ENCODE measurements at places on chromosomes 5 and 9. TPM values are rescaled to one million over a fixed set of nuclear protein-coding genes. Genes with fewer than 3 reads are reported as not detected.

STK10 gene
- 86.0 TPM for total RNA-seq

NR2F1 gene
- total RNA-seq: 189 TPM

FRMPD1 gene
- not detected for total RNA-seq

ARL10 gene
- total RNA-seq: 25.9 TPM

RNF20 gene
- 54.7 TPM for total RNA-seq

SARDH gene
- 0.21 TPM for total RNA-seq

SMARCA2 gene
- 115 TPM for total RNA-seq

WNT8A gene
- total RNA-seq: not detected

ZNF169 gene
- total RNA-seq: 4.7 TPM

GAS1 gene
- 304 TPM for total RNA-seq

AHRR gene
- total RNA-seq: 54.9 TPM

LAMC3 gene
- total RNA-seq: 0.68 TPM

PIP5K1B gene
- total RNA-seq: not detected

TOR2A gene
- total RNA-seq: 9.3 TPM

TEK gene
- 1.3 TPM for total RNA-seq

IL4 gene
- total RNA-seq: not detected

BBLN gene
- 93.3 TPM for total RNA-seq
